MCF 10A (cell line): ENCODE measurements at places on chromosomes 5 and 9.

GRCh38 chr5:84273517-84273883, 111.2 kb downstream of the EDIL3 start:
- H3K27me3 ChIP-seq: peaks cover 65% of the 10 kb centered on the region
- no peaks in the 10 kb centered on the region for H3K4me1 ChIP-seq
- no peak overlapping the region for H3K27ac ChIP-seq
- no peaks in the 10 kb centered on the region for H3K36me3 ChIP-seq

- no peaks in the 10 kb centered on the region for H3K4me1 ChIP-seq
- no peaks in the 10 kb centered on the region for H3K36me3 ChIP-seq
- H3K27ac ChIP-seq: no peak overlapping the region
- H3K27me3 ChIP-seq: no peaks in the 10 kb centered on the region
- H3K4me3 ChIP-seq: no peak overlapping the region
- DNase-seq: no peak
These were observed 393.9 kb downstream of the PRELID2 start for GRCh38 chr5:145441228-145441627.

- no peak overlapping the region for H3K4me3 ChIP-seq
- H3K27me3 ChIP-seq: no peaks in the 10 kb centered on the region
- H3K27ac ChIP-seq: no peak overlapping the region
- peaks cover 7% of the 10 kb centered on the region for H3K4me1 ChIP-seq
These were observed 22.5 kb upstream of the NIPSNAP3A start for GRCh38 chr9:104725014-104725413.

- H3K27ac ChIP-seq: no peak overlapping the region
- H3K27me3 ChIP-seq: peaks cover 11% of the 10 kb centered on the region
- no peaks in the 10 kb centered on the region for H3K36me3 ChIP-seq
- H3K4me1 ChIP-seq: peaks cover 7% of the 10 kb centered on the region
These were observed 152.3 kb downstream of the SNX18 start for GRCh38 chr5:54669845-54670244.

- no peaks in the 10 kb centered on the region for H3K27me3 ChIP-seq
- H3K4me3 ChIP-seq: no peak overlapping the region
- H3K27ac ChIP-seq: no peak overlapping the region
- no peak for DNase-seq
- no peaks in the 10 kb centered on the region for H3K36me3 ChIP-seq
- peaks cover 31% of the 10 kb centered on the region for H3K4me1 ChIP-seq
These were observed 148.7 kb upstream of the SLC1A3 start for GRCh38 chr5:36457511-36458270.

- DNase-seq: peak; percentile 47
- H3K4me3 ChIP-seq: no peak overlapping the region
- H3K4me1 ChIP-seq: peaks cover 10% of the 10 kb centered on the region
- no peaks in the 10 kb centered on the region for H3K36me3 ChIP-seq
These were observed 1096.3 kb upstream of the DMAC1 start for GRCh38 chr9:8895861-8896224.

DNA sequence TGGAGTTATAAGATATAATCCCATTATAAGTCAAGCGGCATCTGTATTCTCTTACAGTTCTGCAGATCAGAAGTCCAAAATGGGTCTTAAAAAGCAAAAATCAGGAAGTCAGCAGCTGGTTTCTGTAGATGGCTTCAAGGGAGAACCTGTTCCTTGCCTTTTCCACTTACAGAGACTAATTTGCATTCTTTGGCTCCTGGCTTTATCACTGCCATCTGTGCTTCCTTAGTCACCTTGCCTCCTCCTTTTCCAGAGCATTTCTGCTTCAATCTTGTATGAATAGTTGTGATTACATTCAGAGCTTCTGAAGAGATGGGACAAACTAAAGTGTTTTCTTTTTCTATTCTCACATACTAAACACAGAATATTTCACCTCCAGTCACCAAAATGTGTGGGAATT, 647.3 kb upstream of the GRAMD2B start:
- H3K27me3 ChIP-seq: no peaks in the 10 kb centered on the region
- no peak for DNase-seq
- no peak overlapping the region for H3K4me3 ChIP-seq
- H3K4me1 ChIP-seq: no peaks in the 10 kb centered on the region

- no peak overlapping the region for H3K27ac ChIP-seq
- DNase-seq: no peak
- H3K36me3 ChIP-seq: no peaks in the 10 kb centered on the region
- no peaks in the 10 kb centered on the region for H3K4me1 ChIP-seq
- H3K27me3 ChIP-seq: no peaks in the 10 kb centered on the region
These were observed 20.6 kb upstream of the LARP1 start for GRCh38 chr5:154734370-154735248.

DNA sequence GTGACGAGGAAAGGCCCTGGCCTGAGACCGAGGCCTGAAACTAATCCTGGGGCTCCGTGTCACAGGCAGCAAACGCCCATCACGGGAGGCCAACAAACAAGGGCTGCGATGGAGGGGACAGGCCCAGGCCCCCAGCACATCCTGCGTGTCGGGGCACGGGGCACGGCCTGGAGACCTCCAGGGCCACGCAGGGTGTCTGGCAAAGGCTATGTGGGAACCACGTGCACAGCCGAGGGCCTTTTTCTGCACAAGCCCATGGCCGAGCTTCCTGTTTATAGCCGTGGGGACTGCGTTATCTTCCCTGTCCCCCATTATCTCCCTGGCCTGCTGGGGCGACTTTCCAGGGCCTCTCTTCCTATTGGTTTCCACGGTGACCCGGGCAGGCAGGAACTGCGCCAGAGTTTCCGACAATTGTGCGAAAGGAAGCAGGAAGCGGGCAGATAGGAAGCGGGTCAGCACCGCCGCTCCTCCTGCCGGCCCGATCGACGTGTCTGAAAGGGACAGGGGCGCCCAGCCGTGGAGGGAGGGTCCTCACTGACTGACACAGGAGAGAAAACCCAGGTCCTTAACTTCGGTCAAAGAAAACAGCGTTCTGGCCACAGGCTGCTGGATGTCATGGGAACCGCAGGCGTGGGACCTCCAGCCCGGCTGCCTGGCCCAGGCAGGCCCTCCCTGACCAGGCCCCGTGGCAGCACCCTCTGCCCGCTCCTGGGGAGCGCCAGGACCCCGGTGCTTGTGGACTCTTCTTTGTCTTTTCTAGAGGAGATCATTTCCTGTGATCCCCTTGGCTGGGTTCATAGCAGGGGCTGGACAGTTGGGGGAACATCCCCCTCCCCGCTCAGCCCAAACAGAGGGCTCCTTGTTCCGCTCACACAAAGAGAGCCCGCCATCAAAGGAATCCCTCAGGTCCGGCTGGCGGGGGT, 29.1 kb upstream of the SEC16A start:
- no peak for DNase-seq
- no peaks in the 10 kb centered on the region for H3K27me3 ChIP-seq
- peaks cover 69% of the 10 kb centered on the region for H3K36me3 ChIP-seq
- no peaks in the 10 kb centered on the region for H3K4me1 ChIP-seq
- no peak overlapping the region for H3K27ac ChIP-seq
- no peak overlapping the region for H3K4me3 ChIP-seq

- H3K27ac ChIP-seq: no peak overlapping the region
- H3K4me3 ChIP-seq: no peak overlapping the region
- DNase-seq: no peak
- no peaks in the 10 kb centered on the region for H3K36me3 ChIP-seq
These were observed 112.2 kb downstream of the MAST4 start for GRCh38 chr5:66708368-66708767.

- no peak for DNase-seq
- H3K27me3 ChIP-seq: no peaks in the 10 kb centered on the region
- H3K36me3 ChIP-seq: peaks cover 4% of the 10 kb centered on the region
- peak overlapping the region; percentile 21 for H3K27ac ChIP-seq
- H3K4me3 ChIP-seq: peak overlapping the region; percentile 24
- H3K4me1 ChIP-seq: peaks cover 24% of the 10 kb centered on the region
These were observed 165.2 kb downstream of the TMEM38B start for GRCh38 chr9:105859428-105860091.

DNA sequence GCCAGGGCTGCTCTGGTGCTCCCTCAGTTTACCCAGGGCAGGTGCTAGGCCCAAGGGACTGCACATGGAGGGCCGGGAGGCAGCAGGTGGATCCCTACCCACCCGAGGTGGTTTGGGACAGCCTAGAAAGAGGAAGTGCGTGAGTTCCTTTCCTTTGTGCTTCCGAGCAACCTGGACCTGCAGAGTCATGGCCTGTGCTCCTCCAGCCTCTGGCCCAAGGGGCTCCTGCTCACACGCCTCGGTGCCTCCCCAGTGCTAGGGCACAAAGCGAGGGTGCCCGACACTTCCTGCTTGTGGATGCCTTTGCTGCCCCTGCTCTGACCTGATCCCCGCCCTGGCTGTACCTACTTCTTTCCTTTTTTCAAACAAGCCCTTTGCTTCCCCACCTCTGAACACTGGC, 79.3 kb downstream of the RXRA start:
- peak overlapping the region; percentile 72 for H3K27ac ChIP-seq
- no peak overlapping the region for H3K4me3 ChIP-seq
- DNase-seq: no peak
- peaks cover 64% of the 10 kb centered on the region for H3K36me3 ChIP-seq
- H3K4me1 ChIP-seq: peaks cover 27% of the 10 kb centered on the region

- no peak overlapping the region for H3K4me3 ChIP-seq
- no peaks in the 10 kb centered on the region for H3K36me3 ChIP-seq
- no peak for DNase-seq
- peaks cover 8% of the 10 kb centered on the region for H3K4me1 ChIP-seq
These were observed 15.4 kb downstream of the SH3TC2 start for GRCh38 chr5:149047462-149047861.

DNA sequence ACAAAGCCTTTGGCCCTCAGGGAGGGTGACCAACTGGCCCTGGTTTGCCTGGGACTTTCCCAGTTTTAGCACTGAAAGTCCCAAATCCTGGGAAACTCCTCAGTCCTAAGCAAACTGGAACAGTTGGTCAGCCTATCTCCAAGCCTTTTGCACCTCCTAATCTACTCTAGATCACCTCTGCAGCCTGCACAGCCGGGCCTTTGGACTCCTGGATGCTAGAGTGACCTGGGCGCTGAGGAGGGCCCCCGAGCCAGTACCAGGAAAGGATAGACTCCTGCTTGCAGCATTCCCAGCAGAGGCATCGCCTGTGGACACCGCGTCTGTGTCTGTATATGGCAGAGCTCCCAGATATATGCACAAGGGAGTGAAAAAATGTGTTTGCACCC, 15.1 kb downstream of the IRF1 start:
- H3K27me3 ChIP-seq: no peaks in the 10 kb centered on the region
- no peak overlapping the region for H3K27ac ChIP-seq
- no peaks in the 10 kb centered on the region for H3K4me1 ChIP-seq
- DNase-seq: no peak
- no peak overlapping the region for H3K4me3 ChIP-seq
- H3K36me3 ChIP-seq: peaks cover 6% of the 10 kb centered on the region

GRCh38 chr5:180435594-180435993, 58.6 kb upstream of the CNOT6 start:
- DNase-seq: no peak
- H3K4me1 ChIP-seq: peaks cover 5% of the 10 kb centered on the region
- H3K27ac ChIP-seq: no peak overlapping the region
- H3K4me3 ChIP-seq: no peak overlapping the region

GRCh38 chr5:110853267-110853666, 114.5 kb downstream of the SLC25A46 start:
- no peaks in the 10 kb centered on the region for H3K36me3 ChIP-seq
- H3K27me3 ChIP-seq: no peaks in the 10 kb centered on the region
- peaks cover 13% of the 10 kb centered on the region for H3K4me1 ChIP-seq
- DNase-seq: peak; percentile 27

DNA sequence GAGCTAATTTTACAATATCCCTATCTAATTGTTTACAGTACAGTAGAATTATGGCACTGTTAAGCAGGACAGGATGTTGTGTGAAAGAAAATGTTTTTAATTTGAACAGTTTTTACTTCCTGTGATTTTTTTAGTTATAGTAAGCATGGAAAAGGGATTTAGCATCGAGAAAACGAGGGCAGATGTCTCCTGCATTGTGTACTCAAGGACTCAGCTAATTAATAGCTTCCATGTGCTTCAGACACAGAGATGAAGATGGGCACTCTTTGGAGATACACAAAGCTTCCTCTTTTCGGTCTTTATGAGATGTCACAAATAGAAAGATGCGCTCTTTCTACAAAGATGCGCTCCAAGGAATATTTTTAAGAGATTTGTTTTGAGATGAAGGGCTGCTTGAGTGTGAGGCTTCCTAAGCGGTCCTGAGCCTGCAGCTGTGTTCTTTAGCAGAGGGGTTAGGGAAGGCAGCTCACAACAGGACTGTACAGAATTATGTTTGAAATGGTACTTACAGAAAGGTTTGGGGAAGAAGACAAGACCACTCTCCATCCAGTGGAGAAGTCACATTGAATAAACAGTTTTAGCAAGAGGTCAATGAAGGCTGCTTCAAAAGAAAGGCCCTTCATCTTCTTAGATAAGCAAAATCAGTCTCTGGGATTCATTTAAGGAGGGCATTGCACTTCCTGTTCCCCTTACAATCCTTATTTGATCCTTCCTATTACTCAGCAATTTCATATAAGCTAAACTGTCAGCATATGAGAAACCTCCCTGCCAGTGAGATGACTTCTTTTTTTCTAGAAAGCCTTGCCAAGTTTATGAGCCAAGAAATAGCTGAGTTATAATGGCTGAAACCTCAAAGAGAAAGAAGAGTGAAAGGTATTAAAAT, 311.5 kb downstream of the EFNA5 start:
- no peak for DNase-seq
- H3K4me1 ChIP-seq: peaks cover 7% of the 10 kb centered on the region
- H3K4me3 ChIP-seq: no peak overlapping the region
- H3K27ac ChIP-seq: no peak overlapping the region
- H3K27me3 ChIP-seq: no peaks in the 10 kb centered on the region

GRCh38 chr9:71670121-71670520, 98.2 kb downstream of the CEMIP2 start:
- no peak overlapping the region for H3K27ac ChIP-seq
- no peaks in the 10 kb centered on the region for H3K27me3 ChIP-seq
- no peaks in the 10 kb centered on the region for H3K36me3 ChIP-seq
- no peak overlapping the region for H3K4me3 ChIP-seq
- H3K4me1 ChIP-seq: no peaks in the 10 kb centered on the region

- no peak overlapping the region for H3K4me3 ChIP-seq
- no peak overlapping the region for H3K27ac ChIP-seq
- no peaks in the 10 kb centered on the region for H3K27me3 ChIP-seq
- H3K4me1 ChIP-seq: no peaks in the 10 kb centered on the region
- no peak for DNase-seq
These were observed 6.2 kb upstream of the SHB start for GRCh38 chr9:38075272-38075671.

DNA sequence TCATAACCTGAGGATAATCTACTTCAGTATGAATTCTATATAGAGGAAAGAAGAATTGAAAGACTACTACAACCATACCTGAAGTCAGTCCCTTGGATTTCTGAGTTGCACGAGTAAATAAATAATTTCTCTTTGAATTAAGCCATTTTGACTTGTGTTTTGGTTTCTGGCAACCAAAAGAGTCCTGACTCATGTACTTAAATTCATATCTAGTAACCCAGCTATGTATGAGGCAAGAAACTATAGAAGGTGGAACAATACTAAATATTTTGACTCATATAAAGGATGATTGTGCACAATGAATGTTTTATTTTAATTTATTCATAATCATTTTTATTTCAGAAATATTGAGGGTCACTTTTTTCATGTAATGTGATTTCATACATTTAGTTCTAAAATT, 276.8 kb downstream of the MEF2C start:
- H3K27me3 ChIP-seq: peaks cover 44% of the 10 kb centered on the region
- no peaks in the 10 kb centered on the region for H3K4me1 ChIP-seq
- no peak overlapping the region for H3K4me3 ChIP-seq

- H3K27me3 ChIP-seq: no peaks in the 10 kb centered on the region
- no peak overlapping the region for H3K4me3 ChIP-seq
- peaks cover 6% of the 10 kb centered on the region for H3K4me1 ChIP-seq
- no peak overlapping the region for H3K27ac ChIP-seq
These were observed 273.9 kb downstream of the NPR3 start for GRCh38 chr5:32984851-32985610.

GRCh38 chr5:61184708-61185107, 22.4 kb upstream of the SMIM15 start:
- no peak overlapping the region for H3K4me3 ChIP-seq
- H3K27me3 ChIP-seq: no peaks in the 10 kb centered on the region
- no peaks in the 10 kb centered on the region for H3K36me3 ChIP-seq
- DNase-seq: no peak
